ENCODE measurements at places on chromosomes 4 and X.

- DNase-seq: no peak
Observed at GRCh38 chr4:22345055-22345454, 170.8 kb downstream of the ADGRA3 start.

- DNase-seq: no peak
Observed at GRCh38 chr4:53510321-53510720, 81.0 kb downstream of the LNX1 start.

- no peak for DNase-seq
Observed at GRCh38 chrX:139762400-139763183, 54.6 kb upstream of the MCF2 start.

GRCh38 chr4:120841580-120841979 is 80.9 kb downstream of the PRDM5 start:
- DNase-seq: no peak

- DNase-seq: no peak
Observed at GRCh38 chrX:3029129-3029528, 12.1 kb upstream of the ARSF start.

- no peak for DNase-seq
Observed at GRCh38 chr4:27267339-27267969, 406.8 kb downstream of the STIM2 start.

DNA sequence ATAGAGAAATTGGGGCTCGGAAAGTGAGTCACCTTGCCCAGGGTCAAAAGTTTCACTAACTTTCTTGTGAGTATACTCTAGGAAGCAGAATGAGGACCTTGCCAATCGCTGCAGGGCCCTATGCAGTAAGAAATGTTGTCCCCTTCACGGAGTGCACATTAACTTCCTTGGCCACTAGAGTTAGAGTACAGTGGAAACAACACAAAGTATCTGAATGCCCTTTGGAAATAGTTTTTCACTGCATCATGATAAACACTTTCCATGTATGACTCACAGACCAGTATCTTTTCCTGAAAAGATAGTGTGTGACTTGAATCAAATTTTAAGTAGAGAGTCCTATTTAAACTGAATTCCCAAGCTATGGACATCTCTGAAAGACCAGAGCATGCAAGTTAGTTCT is 45.5 kb upstream of the STK26 start:
- no peak for DNase-seq

- DNase-seq: no peak
Observed at GRCh38 chrX:109958266-109958665, 44.6 kb upstream of the TMEM164 start.

- DNase-seq: no peak
Observed at GRCh38 chr4:108227923-108228322, 59.2 kb upstream of the LEF1 start.
